ENCODE measurements at places on chromosomes 3 and 15. TPM values are rescaled to one million over a fixed set of nuclear protein-coding genes. Genes with fewer than 3 reads are reported as not detected.

- DNase-seq: no peak
Measured at GRCh38 chr15:36863570-36863969, 236.8 kb downstream of the MEIS2 start.

The UROC1 gene
- not detected for total RNA-seq

The TERC gene
- total RNA-seq: 47.0 TPM

The GHRL gene
- not detected for total RNA-seq

Measured in HCT116 (cell line).